ENCODE measurements at places on chromosomes 12 and 14.

DNA sequence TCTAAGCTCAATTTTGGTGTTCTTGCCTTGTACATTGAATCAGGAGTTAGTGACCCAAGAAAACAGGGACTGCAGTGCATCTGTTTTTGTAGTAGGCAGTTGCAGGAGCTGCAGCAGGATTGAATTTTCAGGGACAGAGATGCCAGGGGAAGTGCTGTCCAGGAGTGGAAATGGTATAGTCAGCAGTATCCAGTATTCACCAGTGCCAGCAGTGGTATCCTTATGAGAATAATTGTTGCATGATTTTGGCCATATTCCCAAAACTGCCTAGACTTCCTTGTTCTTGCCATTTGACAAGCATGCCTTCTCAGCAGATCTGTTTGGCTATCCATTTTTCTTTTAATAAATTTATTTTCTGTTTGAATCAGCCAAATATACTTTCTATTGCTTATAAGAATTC, 18.6 kb upstream of the ABCD2 start:
- DNase-seq = no peak

DNA sequence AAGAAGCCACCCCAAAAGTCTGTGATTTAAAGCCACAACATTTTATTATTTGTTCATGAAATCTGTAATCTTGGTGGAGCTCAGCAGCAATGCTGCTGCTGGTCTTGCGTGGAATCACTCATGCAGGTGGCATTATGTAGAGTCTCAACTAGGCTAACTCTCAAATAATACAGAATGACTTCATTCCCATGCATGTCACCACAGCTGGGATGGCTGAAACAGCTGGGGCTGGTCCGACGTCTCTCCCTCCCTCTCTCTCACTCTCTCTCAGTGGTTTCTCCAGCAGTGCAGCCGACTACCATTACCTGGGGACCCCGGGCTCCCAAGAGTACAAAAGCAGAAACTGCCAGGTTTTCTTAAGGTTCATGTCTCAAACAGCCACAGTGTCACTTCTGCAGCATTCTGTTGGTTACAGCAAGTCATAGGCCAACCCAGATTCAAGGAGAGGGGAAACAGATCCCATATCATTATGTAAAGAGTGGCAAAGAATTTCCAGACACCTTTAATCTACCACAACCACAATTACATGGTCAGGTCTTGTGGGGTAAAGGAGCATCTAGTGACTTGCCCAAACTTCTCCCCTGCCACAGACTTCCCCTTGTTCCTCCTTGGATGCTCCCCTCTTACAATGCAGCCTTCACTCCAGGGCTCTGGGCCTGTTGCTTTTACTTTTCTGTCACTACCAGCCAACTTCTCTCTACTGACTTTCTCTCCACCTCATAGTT, 192.0 kb upstream of the HMGA2 start:
- DNase-seq = no peak

- no peak for DNase-seq
Observed at GRCh38 chr12:104991565-104992128, 5.5 kb downstream of the NOPCHAP1 start.

DNA sequence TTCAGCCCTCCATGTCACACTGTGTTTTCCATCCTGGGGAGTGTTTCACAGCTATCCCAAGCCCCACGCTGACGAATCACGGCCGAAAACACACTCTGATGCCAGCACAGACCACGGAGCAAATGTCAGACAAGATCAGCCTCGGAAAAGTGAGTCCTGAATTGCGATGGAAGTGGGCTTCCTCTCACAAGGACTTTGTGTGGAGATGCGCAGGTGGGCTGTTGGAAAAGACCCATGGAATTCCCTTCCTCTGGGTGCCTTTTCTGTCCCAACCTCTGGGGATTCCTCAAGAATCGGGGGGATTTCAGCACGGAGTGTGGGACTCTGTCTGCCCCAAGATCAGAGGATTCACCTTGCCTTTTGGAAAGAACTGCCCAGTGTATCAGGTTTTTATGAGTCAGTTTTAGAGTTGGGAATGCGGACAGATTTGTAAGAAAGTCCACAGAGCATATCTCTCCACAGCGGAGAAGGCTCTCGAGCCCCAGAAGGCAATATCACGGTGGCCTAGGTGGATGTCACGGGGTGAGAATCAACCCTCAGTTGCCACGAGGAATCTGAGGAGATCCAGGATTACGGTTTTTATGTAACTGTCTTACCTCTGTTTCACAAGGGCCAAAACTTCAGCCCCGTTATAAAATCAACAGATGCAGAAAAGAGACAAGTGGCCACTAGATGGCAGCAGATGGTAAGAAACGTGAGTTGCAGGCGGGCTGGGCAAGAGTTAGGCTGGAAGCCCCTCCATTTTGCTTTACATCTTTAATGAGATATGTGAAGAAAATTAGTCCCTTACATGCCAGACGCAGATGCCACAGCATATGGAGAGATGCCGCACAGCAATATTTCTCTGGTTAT, 201.9 kb downstream of the DAD1 start:
- peak; percentile 52 for DNase-seq

GRCh38 chr12:40730281-40730680, 38.0 kb downstream of the CNTN1 start:
- no peak for DNase-seq

- no peak for DNase-seq
Observed at GRCh38 chr12:95723693-95724384, 66.7 kb downstream of the NTN4 start.

GRCh38 chr14:30180219-30180618, 252.6 kb upstream of the PRKD1 start:
- no peak for DNase-seq

DNA sequence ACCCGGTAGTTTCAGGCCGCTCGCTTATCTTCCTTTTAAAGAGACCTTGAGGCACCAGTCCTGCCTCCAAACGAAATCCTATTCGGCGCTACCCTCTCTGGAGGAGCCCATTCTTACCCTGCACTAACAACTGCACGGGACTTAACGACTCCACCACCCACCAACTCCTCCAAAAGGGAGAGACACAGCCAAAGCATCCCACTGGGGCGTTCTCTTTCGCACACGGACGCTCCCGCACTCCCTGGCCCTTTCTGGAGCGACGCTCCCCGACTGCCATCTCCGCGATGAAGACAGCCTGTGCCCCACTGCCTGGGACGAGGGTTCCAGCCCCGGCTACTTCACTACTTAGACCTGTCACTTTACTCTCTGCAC, 650 bp downstream of the GALC start:
- peak; percentile 5 for DNase-seq

- no peak for DNase-seq
Observed at GRCh38 chr14:68408680-68409079, 384.2 kb downstream of the ZFP36L1 start.

- no peak for DNase-seq
Observed at GRCh38 chr12:96045566-96045965, 10.2 kb upstream of the LTA4H start.

GRCh38 chr14:100654814-100655740, 67.9 kb upstream of the BEGAIN start:
- no peak for DNase-seq

- DNase-seq = no peak
Observed at GRCh38 chr12:79397609-79398008, 293.2 kb downstream of the PAWR start.

GRCh38 chr12:6638305-6638704, 2.5 kb upstream of the LPAR5 start:
- DNase-seq = no peak

GRCh38 chr14:67622675-67623074, 3.0 kb downstream of the ARG2 start:
- no peak for DNase-seq

GRCh38 chr14:35806006-35806907, 2.8 kb downstream of the RALGAPA1 start:
- DNase-seq = no peak

DNA sequence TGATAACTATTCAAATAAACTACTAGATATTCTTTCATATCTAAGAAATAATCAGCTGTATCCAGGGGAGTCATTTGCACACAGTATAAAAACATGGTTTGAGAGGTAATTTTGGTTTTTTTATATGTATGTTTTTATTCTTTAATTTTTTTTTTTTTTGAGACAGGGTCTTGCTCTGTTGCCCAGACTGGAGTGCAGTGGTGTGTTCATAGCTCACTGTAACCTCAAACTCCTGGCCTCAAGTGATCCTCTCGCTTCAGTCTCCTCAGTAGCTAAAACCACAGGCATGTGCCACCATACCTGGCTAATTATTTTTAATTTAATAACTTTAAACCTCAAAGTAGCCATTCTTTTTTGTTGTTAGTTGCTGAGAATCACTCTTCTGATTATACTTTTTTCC, 1.8 kb downstream of the PRORP start:
- no peak for DNase-seq

- DNase-seq = no peak
Observed at GRCh38 chr14:95286645-95287044, 33.1 kb downstream of the CLMN start.

DNA sequence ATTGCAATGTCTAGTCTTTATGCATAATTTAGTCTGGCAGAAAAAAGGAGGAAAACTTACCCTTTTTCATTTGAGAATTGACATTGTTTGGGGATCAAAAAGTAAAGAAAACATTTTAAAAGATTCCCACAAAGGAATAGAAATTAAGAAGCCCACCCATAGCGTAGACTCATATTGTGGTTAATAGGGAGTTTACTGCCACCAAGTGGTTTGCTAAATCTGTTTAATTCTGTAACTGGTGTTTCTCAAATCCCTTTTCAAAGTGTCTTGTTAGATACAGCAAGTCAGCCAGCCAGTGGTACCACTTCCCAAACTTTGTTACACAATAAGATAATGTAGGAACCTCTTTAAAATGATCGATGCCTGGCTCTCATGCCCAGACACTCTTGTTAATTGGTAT, 180.3 kb downstream of the IPO8 start:
- DNase-seq = peak; percentile 5

- no peak for DNase-seq
Observed at GRCh38 chr12:1360441-1361210, 233.8 kb downstream of the FBXL14 start.

- no peak for DNase-seq
Observed at GRCh38 chr12:118472940-118473339, 96.6 kb downstream of the SUDS3 start.

GRCh38 chr12:53113951-53114350, 10.7 kb downstream of the SOAT2 start:
- DNase-seq = no peak

- no peak for DNase-seq
Observed at GRCh38 chr12:52496054-52496453, 3.0 kb upstream of the KRT6A start.

GRCh38 chr12:10725003-10725402, 1.9 kb upstream of the YBX3 start:
- no peak for DNase-seq
